ENCODE measurements at places on chromosomes 6 and 20. TPM values are rescaled to one million over a fixed set of nuclear protein-coding genes. Genes with fewer than 3 reads are reported as not detected.
A peak's percentile ranks its signal among the peaks of the same experiment; 100 is the strongest.

GRCh38 chr20:5913166-5913565, 37.2 kb downstream of the TRMT6 start:
- H3K27me3 ChIP-seq = peaks cover 2% of the 10 kb centered on the region
- H3K27ac ChIP-seq = no peak overlapping the region
- H3K4me1 ChIP-seq = peaks cover 3% of the 10 kb centered on the region
- H3K36me3 ChIP-seq = no peaks in the 10 kb centered on the region
- no peak for DNase-seq
- no peak overlapping the region for H3K4me3 ChIP-seq

Gene TDRD6
- total RNA-seq = 0.33 TPM

- peaks cover 36% of the 10 kb centered on the region for H3K36me3 ChIP-seq
- no peak overlapping the region for H3K4me3 ChIP-seq
- H3K27ac ChIP-seq = no peak overlapping the region
Observed at GRCh38 chr6:31690231-31691077, 9.6 kb upstream of the LY6G5C start.

GRCh38 chr6:111552241-111552744, 53.4 kb downstream of the TRAF3IP2 start:
- no peak overlapping the region for H3K4me3 ChIP-seq
- peak overlapping the region; percentile 97 for H3K27ac ChIP-seq
- H3K4me1 ChIP-seq = peaks cover 38% of the 10 kb centered on the region
- no peaks in the 10 kb centered on the region for H3K36me3 ChIP-seq

- H3K27me3 ChIP-seq = no peaks in the 10 kb centered on the region
- no peak overlapping the region for H3K27ac ChIP-seq
- DNase-seq = no peak
- H3K36me3 ChIP-seq = peaks cover 24% of the 10 kb centered on the region
Observed at GRCh38 chr20:1448081-1448620, 18.5 kb downstream of the NSFL1C start.

DNA sequence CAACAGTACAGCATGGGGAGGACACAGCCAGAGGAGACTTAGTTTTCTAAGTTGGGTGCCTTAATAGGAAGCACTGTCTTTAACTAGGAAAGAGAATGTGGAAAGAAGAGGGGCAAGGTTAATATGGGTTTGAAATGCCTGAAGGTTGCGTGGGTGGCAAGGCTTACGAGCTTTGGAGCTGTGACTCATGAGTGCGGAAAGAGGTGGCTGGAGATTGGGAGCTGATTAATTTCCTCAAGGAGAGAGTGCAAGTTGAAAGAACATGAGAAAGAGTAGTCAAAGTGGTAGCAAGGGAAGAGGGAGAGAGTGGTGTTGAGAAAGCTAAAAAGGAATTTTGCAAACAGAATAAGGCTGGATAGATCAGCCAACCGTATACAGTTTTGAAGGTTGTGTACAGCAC, 315.1 kb upstream of the PRND start:
- no peaks in the 10 kb centered on the region for H3K27me3 ChIP-seq
- H3K27ac ChIP-seq = no peak overlapping the region
- no peak overlapping the region for H3K4me3 ChIP-seq
- DNase-seq = peak; percentile 84
- no peaks in the 10 kb centered on the region for H3K4me1 ChIP-seq
- no peaks in the 10 kb centered on the region for H3K36me3 ChIP-seq

GRCh38 chr6:125107896-125108295, 45.7 kb upstream of the TPD52L1 start:
- peaks cover 4% of the 10 kb centered on the region for H3K4me1 ChIP-seq
- no peaks in the 10 kb centered on the region for H3K36me3 ChIP-seq
- no peak for DNase-seq
- H3K27ac ChIP-seq = no peak overlapping the region

- H3K36me3 ChIP-seq = no peaks in the 10 kb centered on the region
- no peak for DNase-seq
- no peak overlapping the region for H3K27ac ChIP-seq
- no peaks in the 10 kb centered on the region for H3K27me3 ChIP-seq
Observed at GRCh38 chr6:166400181-166400580, 17.4 kb upstream of the MPC1 start.

GRCh38 chr20:29744071-29744470, 1513.4 kb upstream of the DEFB115 start:
- no peaks in the 10 kb centered on the region for H3K27me3 ChIP-seq
- H3K4me3 ChIP-seq = no peak overlapping the region

Gene SLC17A9
- total RNA-seq = 6.4 TPM

GRCh38 chr6:147983581-147984366, 358.9 kb upstream of the SASH1 start:
- peak; percentile 28 for DNase-seq
- H3K4me1 ChIP-seq = no peaks in the 10 kb centered on the region
- no peak overlapping the region for H3K4me3 ChIP-seq

- no peaks in the 10 kb centered on the region for H3K36me3 ChIP-seq
- peak; percentile 51 for DNase-seq
- H3K4me1 ChIP-seq = peaks cover 6% of the 10 kb centered on the region
- no peak overlapping the region for H3K4me3 ChIP-seq
- no peaks in the 10 kb centered on the region for H3K27me3 ChIP-seq
- H3K27ac ChIP-seq = no peak overlapping the region
Observed at GRCh38 chr6:145309842-145310535, 425.3 kb downstream of the EPM2A start.

Gene MUCL3
- not detected for total RNA-seq

DNA sequence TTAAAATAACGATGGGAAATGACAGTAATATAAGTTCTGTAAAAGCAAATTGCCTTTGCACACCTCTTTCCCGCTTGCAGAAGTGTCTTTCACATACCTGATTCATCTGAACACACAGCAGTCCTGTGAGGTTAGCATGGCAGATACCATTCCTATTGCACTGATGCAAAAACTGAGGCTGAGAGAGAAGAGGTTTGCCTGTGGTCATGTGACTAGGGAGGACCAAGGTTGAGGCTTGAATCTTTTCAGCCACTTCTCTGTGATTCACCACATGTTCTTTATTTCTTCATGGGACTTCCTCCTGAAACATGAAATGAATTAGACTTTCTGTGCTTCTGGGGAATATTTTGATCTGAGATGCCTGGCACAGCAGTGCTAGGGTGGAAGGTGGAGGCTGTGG, 92.9 kb downstream of the VEGFA start:
- H3K27me3 ChIP-seq = peaks cover 13% of the 10 kb centered on the region
- no peaks in the 10 kb centered on the region for H3K4me1 ChIP-seq
- no peak overlapping the region for H3K4me3 ChIP-seq
- no peak overlapping the region for H3K27ac ChIP-seq
- DNase-seq = no peak
- H3K36me3 ChIP-seq = no peaks in the 10 kb centered on the region

DNA sequence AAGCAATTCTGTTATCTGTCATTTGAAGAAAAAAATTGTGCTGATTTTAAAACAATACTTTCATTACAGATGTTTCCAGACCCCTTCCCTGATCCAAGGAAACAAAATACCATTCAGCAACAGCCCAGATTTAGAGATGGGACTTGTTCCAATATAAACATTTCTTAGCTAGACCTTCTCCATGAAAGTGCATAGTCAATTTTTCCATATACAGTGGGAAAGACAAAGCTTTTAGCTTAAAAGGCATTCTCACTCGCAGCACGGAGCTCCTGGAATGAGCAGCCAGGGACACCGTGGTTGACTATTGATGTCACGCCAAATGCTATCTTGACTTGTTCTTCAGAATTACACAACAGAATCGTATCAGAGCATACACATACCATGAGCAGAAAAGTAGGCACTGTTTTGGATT, 21.5 kb downstream of the LAMA4 start:
- DNase-seq = peak; percentile 91
- no peaks in the 10 kb centered on the region for H3K27me3 ChIP-seq

DNA sequence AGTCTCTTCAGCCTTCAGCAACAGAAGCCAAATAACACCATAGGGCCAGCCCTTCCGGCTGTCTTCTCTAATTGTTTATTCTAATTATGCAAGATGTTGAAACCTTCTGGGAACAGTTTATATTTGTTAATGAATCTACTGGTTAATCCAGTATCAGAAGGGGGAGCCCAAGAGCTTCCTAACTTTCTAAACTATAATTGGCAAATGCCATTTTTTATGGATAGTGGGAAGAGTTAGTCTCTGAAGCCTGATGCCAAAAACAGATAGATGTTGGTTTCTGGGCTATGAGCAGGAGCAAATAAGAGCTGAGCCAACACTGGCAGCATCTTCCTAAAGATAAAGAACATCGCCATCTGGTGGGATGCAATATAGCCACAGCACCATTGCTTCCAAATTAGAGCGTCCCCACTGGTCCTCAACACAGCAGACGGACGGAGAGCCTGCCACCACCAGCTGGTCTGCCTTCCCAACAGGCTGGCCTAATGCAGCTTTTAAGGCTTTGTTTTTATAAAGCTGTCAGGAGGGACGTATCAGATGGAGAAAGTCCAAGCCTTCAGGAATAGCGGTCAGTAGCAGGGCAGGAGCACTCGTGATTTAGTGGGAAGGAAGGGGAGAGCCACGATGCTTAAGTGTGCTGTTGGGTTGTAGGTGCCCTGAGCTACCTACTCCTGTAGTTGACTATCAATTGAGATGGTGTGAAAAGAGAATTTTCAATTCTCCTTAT, 118.8 kb downstream of the RALGAPA2 start:
- DNase-seq = peak; percentile 89
- no peaks in the 10 kb centered on the region for H3K4me1 ChIP-seq
- no peak overlapping the region for H3K4me3 ChIP-seq
- H3K27me3 ChIP-seq = no peaks in the 10 kb centered on the region

GRCh38 chr6:166776571-166776970, 149.5 kb upstream of the RPS6KA2 start:
- no peaks in the 10 kb centered on the region for H3K4me1 ChIP-seq
- H3K27ac ChIP-seq = no peak overlapping the region
- no peaks in the 10 kb centered on the region for H3K27me3 ChIP-seq
- H3K36me3 ChIP-seq = no peaks in the 10 kb centered on the region
- DNase-seq = no peak

Gene TBC1D32
- 21.0 TPM for total RNA-seq

GRCh38 chr20:17109307-17109706, 117.5 kb upstream of the PCSK2 start:
- no peak overlapping the region for H3K27ac ChIP-seq
- no peaks in the 10 kb centered on the region for H3K27me3 ChIP-seq
- no peaks in the 10 kb centered on the region for H3K36me3 ChIP-seq
- no peak overlapping the region for H3K4me3 ChIP-seq

GRCh38 chr6:37265860-37266259, 7.9 kb upstream of the TMEM217 start:
- H3K36me3 ChIP-seq = no peaks in the 10 kb centered on the region
- H3K4me1 ChIP-seq = no peaks in the 10 kb centered on the region
- no peak overlapping the region for H3K4me3 ChIP-seq
- no peaks in the 10 kb centered on the region for H3K27me3 ChIP-seq

Gene LY86
- total RNA-seq = not detected

- H3K27me3 ChIP-seq = no peaks in the 10 kb centered on the region
- H3K4me1 ChIP-seq = no peaks in the 10 kb centered on the region
- H3K27ac ChIP-seq = no peak overlapping the region
- no peak for DNase-seq
Observed at GRCh38 chr6:104253236-104253635, 606.5 kb downstream of the HACE1 start.

- H3K27me3 ChIP-seq = peaks cover 35% of the 10 kb centered on the region
- no peaks in the 10 kb centered on the region for H3K36me3 ChIP-seq
- no peak overlapping the region for H3K4me3 ChIP-seq
- no peak for DNase-seq
Observed at GRCh38 chr6:50822078-50822476, 3.4 kb downstream of the TFAP2B start.

Gene MTFR2
- total RNA-seq = 0.26 TPM

Gene SAMD3
- 2.8 TPM for total RNA-seq

DNA sequence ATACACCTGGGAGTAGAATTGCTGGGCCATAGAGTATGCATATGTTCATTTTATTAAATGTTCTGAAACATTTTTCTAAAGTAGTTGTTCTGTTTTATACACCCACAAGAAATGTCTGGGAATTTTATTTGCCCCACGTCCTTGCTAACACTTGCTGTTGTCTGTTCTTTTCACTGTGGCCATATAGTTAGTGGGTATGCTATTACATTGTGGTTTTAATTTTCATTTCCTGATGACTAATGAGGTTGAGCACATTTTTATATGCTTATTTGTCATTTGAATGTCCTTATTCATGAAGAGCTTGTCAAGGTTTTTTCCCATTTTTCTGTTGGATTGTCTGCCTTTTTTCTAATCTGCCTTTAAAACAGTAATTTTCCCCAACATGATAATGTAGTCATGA, 41.5 kb upstream of the TGM3 start:
- DNase-seq = no peak
- no peak overlapping the region for H3K27ac ChIP-seq
- H3K4me3 ChIP-seq = no peak overlapping the region
- no peaks in the 10 kb centered on the region for H3K36me3 ChIP-seq
- no peaks in the 10 kb centered on the region for H3K27me3 ChIP-seq
- no peaks in the 10 kb centered on the region for H3K4me1 ChIP-seq

DNA sequence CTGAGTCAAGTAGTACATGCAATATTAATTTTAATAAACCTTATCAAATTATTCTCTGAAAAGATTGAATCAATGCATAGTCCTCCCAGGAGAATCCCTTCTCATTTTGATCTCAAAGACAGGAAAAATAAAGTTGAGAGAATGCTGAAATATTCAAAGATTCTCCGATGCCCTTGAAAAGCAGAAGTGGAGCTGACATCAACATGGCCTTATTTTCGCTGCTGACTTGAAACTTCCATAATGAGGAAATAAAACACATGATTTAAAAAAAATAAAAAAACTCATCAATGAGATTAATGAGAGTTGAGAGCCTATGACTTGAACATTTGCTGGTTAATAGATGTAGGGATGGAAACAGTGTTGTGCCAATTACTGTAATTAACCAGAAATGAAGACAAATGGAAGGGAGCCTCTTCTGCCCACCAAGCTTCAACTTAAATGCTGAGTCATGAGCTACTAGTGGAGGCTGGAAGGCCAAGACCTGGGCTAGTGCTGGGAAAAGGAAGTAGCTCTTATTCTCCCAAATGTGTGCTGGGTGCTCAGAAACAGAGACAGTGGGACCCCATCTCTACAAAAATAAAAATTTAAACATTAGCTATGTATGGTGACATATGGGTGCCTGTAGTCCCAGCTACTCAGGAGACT, 139.9 kb downstream of the BFSP1 start:
- no peaks in the 10 kb centered on the region for H3K4me1 ChIP-seq
- DNase-seq = no peak
- H3K27me3 ChIP-seq = no peaks in the 10 kb centered on the region

- no peak overlapping the region for H3K4me3 ChIP-seq
- DNase-seq = peak; percentile 70
- no peak overlapping the region for H3K27ac ChIP-seq
- no peaks in the 10 kb centered on the region for H3K36me3 ChIP-seq
Observed at GRCh38 chr6:81769824-81770223, 17.3 kb upstream of the TENT5A start.

GRCh38 chr20:8152183-8152582, 20.1 kb downstream of the PLCB1 start:
- H3K4me1 ChIP-seq = peaks cover 24% of the 10 kb centered on the region
- H3K36me3 ChIP-seq = no peaks in the 10 kb centered on the region
- DNase-seq = peak; percentile 82
- no peak overlapping the region for H3K4me3 ChIP-seq
- no peak overlapping the region for H3K27ac ChIP-seq

GRCh38 chr6:71031912-71032311, 75.1 kb upstream of the B3GAT2 start:
- no peaks in the 10 kb centered on the region for H3K27me3 ChIP-seq
- H3K4me1 ChIP-seq = no peaks in the 10 kb centered on the region
- DNase-seq = no peak
- H3K27ac ChIP-seq = no peak overlapping the region
- H3K36me3 ChIP-seq = no peaks in the 10 kb centered on the region
- no peak overlapping the region for H3K4me3 ChIP-seq
